ENCODE measurements at places on chromosomes 12 and 14.

GRCh38 chr12:4001841-4002240 lies 128.6 kb upstream of the PARP11 start:
- no peak for DNase-seq

- DNase-seq: no peak
Measured at GRCh38 chr14:100903672-100904185, at the start of gene RTL1. Gene RTL1 (minus strand): TSS chr14:100903722. CDS start chr14:100884788, 18,934 bp downstream.

DNA sequence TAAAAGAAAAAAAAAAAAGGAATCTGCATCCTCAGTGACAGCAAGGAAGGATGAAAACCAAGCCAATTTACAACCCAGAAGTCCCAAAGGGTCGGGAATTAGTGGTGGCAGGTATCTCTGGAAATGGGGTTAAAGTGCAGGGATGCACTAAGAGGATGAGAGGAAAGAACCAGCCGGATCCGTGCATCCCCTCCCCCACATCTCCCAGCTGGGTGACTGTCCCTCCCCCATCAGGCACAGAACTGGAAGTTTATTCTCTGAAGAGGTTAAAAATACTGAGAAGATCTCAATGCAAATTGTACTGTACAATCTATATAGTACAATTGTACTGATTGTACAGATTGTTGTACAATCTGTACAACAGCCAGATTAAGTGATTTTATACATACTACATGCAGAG lies 15.4 kb downstream of the CLMN start:
- no peak for DNase-seq

DNA sequence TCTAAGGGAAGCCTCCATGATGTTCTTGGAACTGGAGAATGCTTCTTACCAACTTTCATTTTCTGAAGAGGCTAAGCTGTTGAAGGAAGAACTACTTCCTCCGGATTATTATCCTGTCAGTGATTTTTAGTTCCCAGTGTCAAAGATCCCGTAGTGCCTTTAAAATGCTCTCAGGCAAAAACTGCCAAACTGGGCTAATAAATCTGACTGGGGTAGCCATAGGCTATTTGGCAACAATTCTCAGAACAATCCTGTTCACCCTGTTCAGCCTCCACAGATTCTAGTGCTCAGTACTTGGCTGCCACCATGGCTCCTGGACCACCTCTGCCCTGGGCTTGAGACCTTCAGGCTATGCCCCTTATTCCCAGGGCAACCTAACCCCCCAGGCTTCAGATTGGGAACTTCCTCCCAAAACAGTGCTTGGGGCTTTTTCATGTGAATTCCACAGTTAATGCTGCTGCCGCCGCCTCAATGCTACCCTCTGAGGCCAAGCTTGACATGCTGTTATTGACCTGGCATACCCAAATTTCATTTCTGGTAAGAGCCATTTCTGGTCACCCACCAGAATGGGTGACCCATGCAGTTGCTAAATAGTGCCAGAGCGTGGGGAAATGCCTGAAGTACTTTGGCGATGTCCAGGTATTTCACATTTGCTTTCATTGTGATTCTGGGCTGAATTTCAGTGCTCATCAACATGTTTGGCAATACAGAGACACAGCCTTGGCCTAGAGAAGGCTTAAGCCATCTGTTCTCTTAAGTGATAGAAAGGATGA lies 110.0 kb upstream of the ARHGAP5 start:
- DNase-seq: no peak

- DNase-seq: no peak
Measured at GRCh38 chr12:94150240-94151121, 2.1 kb downstream of the PLXNC1 start.

GRCh38 chr14:78967111-78967809 lies 797.1 kb downstream of the NRXN3 start:
- DNase-seq: no peak

DNA sequence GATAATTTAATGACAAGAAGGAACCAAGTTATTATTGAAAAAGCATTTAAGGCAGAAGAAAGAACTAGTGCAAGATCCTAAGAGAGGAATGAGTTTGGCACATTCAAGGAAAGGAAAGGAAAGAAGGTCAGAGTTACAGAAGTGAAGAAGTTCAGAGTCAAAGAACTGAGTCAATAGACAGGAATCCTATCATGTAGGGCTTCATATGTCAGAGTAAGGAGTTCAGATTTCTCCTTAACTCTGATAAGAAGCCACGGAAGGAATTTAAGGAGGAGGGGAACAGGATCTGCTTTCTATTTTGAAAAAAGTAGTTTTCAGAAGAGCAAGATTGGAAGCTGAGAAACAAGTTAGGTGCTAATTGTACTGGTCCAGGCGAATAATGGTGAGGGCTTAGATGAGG lies 223.1 kb upstream of the FOXN3 start:
- no peak for DNase-seq

- no peak for DNase-seq
Measured at GRCh38 chr14:21436567-21437062, 19.3 kb downstream of the CHD8 start.

- DNase-seq: no peak
Measured at GRCh38 chr12:122979001-122979907, 1.2 kb upstream of the ARL6IP4 start.

- peak; percentile 99 for DNase-seq
Measured at GRCh38 chr12:108514973-108515814, at the start of gene FICD. Gene FICD (plus strand): TSS chr12:108515277. CDS start chr12:108516973, 1,696 bp downstream.

- DNase-seq: no peak
Measured at GRCh38 chr12:57234571-57235016, 5.1 kb downstream of the SHMT2 start.

DNA sequence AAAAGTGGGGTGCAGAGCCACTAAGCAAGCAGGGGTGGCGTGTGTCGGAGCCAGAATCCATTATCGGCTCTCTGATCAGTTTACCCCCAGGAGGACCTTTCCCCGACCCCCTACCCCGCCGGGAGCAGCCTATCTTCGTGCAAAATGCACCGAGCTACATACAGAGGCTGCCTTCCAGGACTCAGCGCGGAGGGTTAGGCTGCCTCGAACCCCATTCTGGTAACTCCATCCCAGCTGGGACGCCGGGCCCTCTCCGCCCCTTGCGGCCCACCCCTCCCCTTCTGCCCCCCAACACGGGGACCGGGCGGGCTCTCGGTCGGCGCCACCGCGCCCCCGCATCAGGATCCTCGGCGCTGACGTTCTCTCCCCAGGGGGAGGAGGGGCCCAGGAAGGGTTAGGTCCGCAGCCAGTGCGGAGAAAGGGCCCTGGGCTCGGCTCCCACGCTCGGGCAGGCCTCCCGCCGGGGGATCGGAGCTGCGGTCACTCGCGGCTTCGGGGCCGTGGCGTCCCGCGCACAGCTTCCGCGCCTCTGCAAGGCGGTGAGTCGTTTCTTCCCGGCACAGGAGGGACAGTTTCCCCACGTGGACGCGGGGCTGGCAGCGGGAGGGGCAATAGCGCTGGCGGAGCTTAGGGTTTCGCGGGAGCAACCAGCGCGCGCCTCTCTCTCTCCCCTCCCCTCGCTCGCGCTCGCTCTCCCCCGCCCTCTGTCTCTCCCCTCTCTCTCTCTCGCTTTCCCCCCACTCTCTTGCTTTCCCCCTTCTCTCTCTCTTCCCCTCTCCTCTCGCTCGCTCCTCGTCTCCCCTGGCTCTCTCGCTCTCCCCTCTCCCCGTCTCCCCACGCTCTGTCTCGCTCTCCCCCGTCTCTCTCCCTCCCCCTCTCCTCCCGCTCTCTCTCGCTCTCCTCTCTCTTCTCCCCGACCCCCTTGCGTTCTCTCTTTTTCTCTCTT lies 12.5 kb upstream of the MAP3K9 start:
- peak; percentile 28 for DNase-seq

GRCh38 chr14:26867171-26867757 lies 269.4 kb upstream of the NOVA1 start:
- DNase-seq: no peak

DNA sequence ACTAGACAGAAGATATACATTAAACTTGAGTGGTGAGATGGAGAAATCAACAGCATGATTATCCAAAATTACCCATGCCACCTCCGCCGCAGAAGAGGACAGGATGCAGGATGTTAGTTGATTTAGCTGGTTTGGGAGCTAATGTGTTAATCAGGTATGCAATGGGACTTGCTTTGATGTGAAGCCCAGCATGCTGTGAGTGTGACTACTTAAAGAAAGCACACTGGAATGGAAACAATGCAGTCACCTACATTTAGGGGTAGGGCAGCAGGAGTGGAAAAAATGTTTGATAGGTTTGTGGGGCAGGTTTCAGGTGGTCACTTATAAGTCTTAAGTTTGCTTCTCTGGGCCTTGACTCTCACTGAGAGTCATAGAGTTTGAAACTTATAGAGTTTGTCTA lies 170.0 kb upstream of the DAAM1 start:
- no peak for DNase-seq

DNA sequence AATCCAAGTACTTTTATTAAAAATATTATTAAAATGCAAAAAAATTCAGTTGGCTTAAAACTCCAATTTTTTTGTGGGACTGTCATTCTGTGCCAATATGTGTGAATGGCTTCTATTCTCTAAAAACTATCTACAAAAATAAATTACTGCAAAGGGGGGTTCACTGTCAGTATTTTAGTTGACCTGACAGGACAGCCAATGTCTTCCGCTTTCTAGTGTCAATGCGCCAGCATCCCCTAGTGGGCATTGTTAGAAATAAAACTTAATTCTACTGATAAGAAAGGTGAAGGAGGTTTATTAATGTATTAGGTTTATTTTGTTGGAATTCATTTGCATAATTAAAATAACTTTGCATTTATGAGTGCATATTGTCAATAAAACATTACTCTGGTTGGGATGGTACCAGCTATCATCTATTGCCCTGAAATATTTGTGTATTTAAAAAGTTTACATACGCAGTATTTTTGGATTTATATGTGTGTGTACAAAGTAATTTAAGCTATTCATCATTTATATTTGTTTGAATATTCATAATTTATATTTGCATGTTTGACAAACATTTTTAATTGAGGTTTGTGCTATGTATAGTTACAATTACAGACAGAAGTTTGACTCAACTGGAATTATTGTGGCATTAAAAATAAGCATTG lies 527.2 kb downstream of the FLRT2 start:
- no peak for DNase-seq

- DNase-seq: no peak
Measured at GRCh38 chr12:7017870-7018349, 366 bp downstream of the LPCAT3 start.

GRCh38 chr14:28077021-28077420 lies 689.6 kb upstream of the FOXG1 start:
- no peak for DNase-seq

DNA sequence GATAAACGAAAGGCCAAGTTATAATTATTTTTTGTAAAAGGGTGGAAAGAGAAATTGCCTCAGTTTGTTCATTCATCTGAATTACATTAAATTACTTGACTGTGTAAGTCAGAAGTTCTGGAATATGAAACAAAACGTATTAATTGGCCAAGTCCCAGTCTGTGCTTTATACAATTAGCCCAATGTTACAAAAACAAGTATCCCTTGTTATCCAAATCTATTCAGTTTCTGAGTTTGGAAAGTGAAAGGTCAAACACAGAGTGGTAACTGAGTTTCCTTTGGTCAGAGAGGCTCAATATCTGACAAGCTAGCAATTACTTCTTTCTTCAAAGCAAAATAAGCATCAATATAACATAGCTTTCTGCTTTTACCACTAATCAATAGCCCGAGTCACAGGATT lies 62.6 kb downstream of the SPPL3 start:
- DNase-seq: no peak

GRCh38 chr14:103624860-103625259 lies 4.2 kb upstream of the KLC1 start:
- no peak for DNase-seq

- no peak for DNase-seq
Measured at GRCh38 chr14:68596701-68597100, 196.2 kb downstream of the ZFP36L1 start.

- DNase-seq: no peak
Measured at GRCh38 chr14:100067481-100067880, 2.3 kb downstream of the EVL start.

- no peak for DNase-seq
Measured at GRCh38 chr12:124746649-124747425, 116.8 kb downstream of the SCARB1 start.

DNA sequence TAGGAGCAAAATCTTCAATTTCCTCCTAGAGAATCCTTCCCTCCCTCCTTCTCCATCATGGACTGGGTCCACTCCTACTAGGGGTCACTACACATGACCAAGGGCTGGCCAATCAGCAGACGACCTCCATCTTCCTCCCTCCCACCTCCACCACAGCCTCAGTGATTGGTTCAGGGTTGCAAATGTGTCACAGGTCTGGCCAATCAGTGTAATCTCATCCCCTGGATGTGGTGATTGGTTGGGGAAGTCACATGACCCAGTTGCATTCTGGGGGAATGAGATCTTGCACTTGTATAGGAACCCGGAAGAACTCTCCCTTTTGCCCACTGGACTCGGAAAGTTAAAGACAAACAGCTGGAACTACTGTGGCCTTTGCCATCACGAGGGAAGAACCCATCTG lies 169.2 kb downstream of the PIWIL1 start:
- no peak for DNase-seq

GRCh38 chr12:117836476-117836875 lies 132.3 kb downstream of the KSR2 start:
- no peak for DNase-seq
